ENCODE measurements at places on chromosomes 11 and 22.

DNA sequence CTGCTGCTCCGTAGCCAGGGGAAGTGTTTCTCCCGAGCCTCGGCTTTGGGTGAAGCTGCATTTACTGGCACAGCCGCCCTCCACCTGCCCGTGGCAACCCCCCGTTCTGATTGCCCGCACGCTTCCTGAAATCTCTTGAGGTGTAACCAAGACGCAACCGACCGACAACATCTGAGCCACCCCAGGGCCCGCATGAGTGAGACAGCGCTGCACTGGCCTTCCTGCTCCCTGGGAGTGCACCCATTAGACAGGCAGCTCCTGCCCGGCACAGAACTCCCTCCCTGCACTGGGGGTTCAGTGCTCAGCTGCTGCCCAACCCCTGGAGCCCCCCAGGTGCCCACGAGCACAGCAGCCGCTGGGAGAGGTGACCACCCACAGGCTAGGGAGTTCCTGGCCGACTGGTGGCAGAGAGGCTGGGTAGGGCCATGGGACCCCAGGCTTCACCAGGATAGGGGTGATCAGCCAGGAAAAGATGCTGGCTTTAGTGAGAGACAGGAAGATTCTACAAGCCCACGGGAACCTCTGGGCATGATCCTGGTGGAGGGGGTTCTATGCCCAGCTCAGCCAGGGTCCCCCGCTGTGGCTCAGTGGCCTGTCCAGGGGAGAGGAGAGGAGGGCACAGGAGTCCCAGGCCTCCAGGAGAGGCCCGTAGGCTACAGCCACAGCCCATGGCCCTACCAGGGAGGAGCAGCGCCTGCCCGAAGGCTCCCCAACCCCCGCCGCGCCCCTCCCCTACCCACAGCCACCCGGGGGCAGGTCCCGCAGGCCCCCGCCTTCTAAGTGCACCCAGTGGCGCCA is 14.6 kb downstream of the PLXNB2 start:
- DNase-seq, result no peak
- H3K27me3 ChIP-seq, result peaks cover 16% of the 10 kb centered on the region

- no peaks in the 10 kb centered on the region for H3K27me3 ChIP-seq
- no peak for DNase-seq
- peaks cover 77% of the 10 kb centered on the region for H3K36me3 ChIP-seq
- peaks cover 37% of the 10 kb centered on the region for H3K4me1 ChIP-seq
Observed at GRCh38 chr11:128519338-128519737, 68.0 kb downstream of the ETS1 start.

- no peaks in the 10 kb centered on the region for H3K4me1 ChIP-seq
- peak; percentile 22 for DNase-seq
- no peak overlapping the region for H3K27ac ChIP-seq
- H3K4me3 ChIP-seq, result no peak overlapping the region
- H3K27me3 ChIP-seq, result peaks cover 5% of the 10 kb centered on the region
Observed at GRCh38 chr11:69361466-69361865, 67.5 kb downstream of the MYEOV start.

DNA sequence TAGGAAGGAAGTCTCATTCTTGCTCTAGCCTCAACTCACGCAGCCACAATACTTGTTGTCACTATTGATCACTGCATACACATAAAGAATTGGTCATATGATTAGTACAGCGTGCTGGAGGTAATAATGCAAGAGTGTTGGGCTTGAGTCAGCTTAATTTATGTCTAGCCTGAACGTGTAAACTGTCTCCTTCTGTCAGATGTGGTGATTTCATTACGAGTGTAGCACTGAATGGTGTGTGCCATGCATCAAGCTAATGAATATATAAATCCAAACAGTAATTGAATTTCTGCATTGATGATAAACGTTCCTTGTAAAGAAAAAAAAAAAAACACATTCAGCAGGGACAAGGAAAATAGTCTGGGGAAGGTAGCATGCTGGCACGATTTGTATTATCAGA is 396.2 kb upstream of the RAG2 start:
- DNase-seq, result no peak
- no peaks in the 10 kb centered on the region for H3K27me3 ChIP-seq
- H3K4me1 ChIP-seq, result no peaks in the 10 kb centered on the region
- no peak overlapping the region for H3K4me3 ChIP-seq
- no peaks in the 10 kb centered on the region for H3K36me3 ChIP-seq
- H3K27ac ChIP-seq, result no peak overlapping the region

DNA sequence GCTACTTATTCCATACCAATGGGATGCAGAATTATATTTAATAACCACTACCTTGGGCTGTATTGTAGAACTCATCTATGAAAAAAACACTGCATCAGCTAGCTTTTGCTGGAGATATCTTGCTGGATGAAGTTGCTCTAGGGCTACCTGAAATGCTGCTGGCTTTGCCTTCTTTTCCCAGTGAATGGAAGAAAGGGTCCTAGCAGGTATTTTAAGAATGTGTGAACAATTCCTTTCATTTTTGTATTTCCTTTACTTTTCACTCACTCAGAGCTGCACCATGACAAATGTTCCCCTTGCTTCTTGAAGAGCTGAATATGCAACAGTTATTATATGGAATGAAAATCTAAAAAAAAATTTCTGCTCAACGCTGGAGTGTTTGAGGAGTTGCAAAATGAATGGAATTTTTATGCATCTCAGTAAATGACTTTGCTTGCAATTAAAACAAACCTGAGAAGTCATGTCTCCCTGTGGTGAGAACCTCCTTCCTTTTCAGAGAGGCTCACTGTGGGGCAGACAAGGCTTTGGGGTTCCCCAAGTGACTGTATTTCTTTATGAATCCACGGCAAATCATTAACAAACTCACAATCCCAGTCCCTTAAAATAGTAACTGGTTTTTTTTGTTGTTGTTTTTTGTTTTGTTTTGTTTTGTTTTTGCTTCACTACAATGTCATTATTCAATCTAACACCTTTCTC is 566.8 kb upstream of the KIRREL3 start:
- no peaks in the 10 kb centered on the region for H3K4me1 ChIP-seq
- H3K36me3 ChIP-seq, result no peaks in the 10 kb centered on the region
- H3K27ac ChIP-seq, result no peak overlapping the region
- H3K4me3 ChIP-seq, result no peak overlapping the region

- no peaks in the 10 kb centered on the region for H3K36me3 ChIP-seq
- H3K4me3 ChIP-seq, result no peak overlapping the region
- H3K4me1 ChIP-seq, result no peaks in the 10 kb centered on the region
- no peak overlapping the region for H3K27ac ChIP-seq
Observed at GRCh38 chr11:132632641-132633124, 899.6 kb downstream of the OPCML start.

GRCh38 chr11:116262370-116262769 is 510.4 kb downstream of the BUD13 start:
- no peak overlapping the region for H3K27ac ChIP-seq
- H3K4me3 ChIP-seq, result no peak overlapping the region
- H3K4me1 ChIP-seq, result no peaks in the 10 kb centered on the region

DNA sequence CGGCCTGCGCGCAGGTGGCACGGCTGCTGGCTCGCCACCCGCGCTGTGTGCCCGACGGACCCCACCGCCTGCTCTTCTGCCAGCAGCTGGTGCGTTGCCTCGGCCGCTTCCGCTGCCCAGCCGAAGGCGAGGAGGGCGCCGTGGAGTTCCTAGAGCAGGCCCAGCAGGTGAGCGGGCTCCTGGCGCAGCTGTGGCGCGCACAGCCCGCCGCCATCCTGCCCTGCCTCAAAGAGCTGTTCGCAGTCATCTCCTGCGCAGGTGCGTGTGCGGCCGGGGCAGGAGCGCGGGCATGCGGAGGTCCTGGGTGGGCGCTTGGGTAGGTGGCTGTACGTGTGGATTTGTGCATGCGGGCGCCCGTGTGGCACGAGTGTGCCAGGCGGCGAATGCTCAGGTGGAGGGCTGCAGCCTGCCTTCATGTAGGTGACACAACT is 8.0 kb downstream of the USP35 start:
- H3K4me3 ChIP-seq, result no peak overlapping the region
- peaks cover 18% of the 10 kb centered on the region for H3K4me1 ChIP-seq
- no peak for DNase-seq
- peaks cover 7% of the 10 kb centered on the region for H3K36me3 ChIP-seq

DNA sequence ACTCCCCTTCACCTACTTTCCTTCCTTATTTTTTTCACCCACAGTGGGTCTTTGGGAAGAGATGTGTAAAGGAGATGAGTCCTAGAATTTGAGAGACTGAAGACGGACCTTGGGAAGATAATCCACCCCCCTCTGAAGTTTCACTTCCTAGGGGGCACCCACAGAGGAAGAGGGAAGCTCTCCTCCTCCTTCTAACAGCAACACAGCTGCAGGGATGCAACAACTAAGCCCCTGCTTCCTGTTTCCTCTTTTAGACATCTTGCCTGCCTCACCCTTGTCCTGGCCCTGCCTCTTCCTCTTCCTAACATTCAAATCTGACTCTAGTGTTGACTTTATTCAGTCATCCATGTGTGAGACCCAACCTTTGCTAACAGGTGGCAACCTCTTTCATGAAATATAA is 424.6 kb downstream of the BUD13 start:
- H3K27ac ChIP-seq, result no peak overlapping the region
- peaks cover 2% of the 10 kb centered on the region for H3K4me1 ChIP-seq
- DNase-seq, result no peak

DNA sequence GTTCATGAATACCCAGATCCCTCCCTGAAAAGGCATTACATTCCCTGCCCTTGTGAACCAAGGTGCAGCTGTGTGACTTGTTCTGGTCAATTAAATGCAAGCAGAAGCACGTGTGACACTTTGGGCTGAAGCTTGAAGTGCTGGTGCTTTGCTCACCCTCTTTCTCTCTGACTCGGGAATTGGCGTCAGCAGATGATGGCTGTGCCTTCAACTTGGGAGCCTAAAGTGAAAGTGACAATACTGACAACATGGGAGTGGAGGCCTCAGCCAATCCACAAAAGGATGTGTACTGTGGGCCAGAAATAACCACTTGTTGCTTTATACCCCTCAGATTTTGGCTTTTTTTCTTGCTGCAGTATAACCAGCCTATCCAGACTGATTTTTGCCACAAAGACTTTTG is 148.3 kb upstream of the THY1 start:
- no peak overlapping the region for H3K4me3 ChIP-seq
- no peaks in the 10 kb centered on the region for H3K4me1 ChIP-seq
- no peaks in the 10 kb centered on the region for H3K36me3 ChIP-seq
- H3K27ac ChIP-seq, result no peak overlapping the region
- DNase-seq, result no peak

DNA sequence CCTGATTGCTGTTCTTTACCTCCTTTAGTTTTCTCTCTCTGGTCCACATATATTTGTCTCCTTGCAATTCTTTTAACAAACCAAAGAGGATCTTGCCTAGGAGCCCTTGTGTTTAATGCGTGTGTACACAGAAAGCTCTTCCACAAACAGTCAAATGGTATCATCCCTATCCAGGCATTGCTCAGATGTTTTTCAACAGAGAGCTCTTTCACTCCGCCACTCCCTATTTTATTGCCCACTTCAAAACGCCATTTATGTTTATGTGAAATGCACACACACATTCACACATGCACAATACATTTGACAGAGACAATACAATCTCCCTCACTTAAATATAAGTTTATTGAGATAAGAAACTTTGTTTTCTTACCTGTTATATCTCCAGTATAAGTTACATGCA is 4.7 kb downstream of the OR5AP2 start:
- DNase-seq, result no peak
- H3K4me1 ChIP-seq, result no peaks in the 10 kb centered on the region
- no peaks in the 10 kb centered on the region for H3K27me3 ChIP-seq
- no peak overlapping the region for H3K4me3 ChIP-seq
- H3K36me3 ChIP-seq, result no peaks in the 10 kb centered on the region
- H3K27ac ChIP-seq, result no peak overlapping the region

GRCh38 chr11:2092956-2093412 is 46.2 kb downstream of the IGF2 start:
- peak; percentile 53 for DNase-seq
- peaks cover 6% of the 10 kb centered on the region for H3K4me1 ChIP-seq
- no peak overlapping the region for H3K27ac ChIP-seq
- H3K27me3 ChIP-seq, result peaks cover 12% of the 10 kb centered on the region
- no peaks in the 10 kb centered on the region for H3K36me3 ChIP-seq

DNA sequence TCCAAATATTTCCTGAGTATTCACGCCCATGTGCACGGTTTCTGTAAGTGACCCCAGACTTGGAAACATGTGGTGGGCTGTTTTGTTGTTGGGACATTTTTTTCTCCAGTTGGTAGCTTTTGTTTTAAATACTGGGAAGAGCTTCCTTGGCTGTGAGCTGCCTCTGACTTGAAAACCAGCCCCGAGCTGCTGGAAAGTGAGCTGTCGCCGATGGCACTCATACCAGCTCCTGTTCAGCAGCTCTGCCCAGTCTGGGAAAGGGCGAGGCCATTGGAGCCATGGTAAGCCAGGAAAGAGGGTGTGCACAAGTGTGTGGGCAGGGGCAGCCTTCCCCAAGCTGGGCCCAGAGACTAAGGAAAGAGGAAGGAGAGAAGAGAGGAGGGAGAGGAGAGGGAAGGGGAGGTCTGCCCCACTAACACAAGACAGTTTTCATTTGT is 3.2 kb upstream of the FLI1 start:
- peaks cover 32% of the 10 kb centered on the region for H3K4me1 ChIP-seq
- no peak overlapping the region for H3K4me3 ChIP-seq

GRCh38 chr11:33290319-33290718 is 33.1 kb downstream of the HIPK3 start:
- no peaks in the 10 kb centered on the region for H3K4me1 ChIP-seq
- no peak for DNase-seq
- no peak overlapping the region for H3K4me3 ChIP-seq

DNA sequence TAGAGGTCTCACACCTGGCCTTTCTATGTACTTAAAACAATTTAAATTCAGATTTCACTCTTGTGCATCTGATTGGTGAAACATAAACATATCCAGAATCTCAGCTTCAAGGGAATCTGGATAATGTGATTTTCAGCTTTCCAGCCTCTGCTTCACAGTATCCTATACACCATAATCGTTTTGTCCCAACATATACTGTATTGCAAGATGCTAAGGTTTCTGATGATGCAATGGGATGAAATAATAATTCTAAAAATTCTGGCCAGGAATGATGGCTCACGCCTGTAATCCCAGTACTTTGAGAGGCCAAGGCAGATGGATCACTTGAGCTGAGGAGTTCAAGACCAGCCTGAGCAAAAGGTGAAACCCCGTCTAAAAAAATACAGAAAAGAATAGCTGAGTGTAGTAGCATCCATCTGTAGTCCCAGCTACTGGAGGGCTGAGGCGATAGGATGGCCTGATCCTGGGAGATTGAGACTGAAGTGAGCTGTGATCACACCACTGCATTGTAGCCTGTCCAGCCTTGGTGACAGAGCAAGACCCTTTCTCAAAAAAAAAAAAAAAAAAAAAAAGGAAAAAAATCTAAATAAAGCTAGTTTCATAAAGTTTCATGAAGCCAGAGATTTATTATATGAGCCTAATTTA is 41.0 kb upstream of the CTSC start:
- H3K27me3 ChIP-seq, result no peaks in the 10 kb centered on the region
- DNase-seq, result no peak
- no peak overlapping the region for H3K27ac ChIP-seq
- no peak overlapping the region for H3K4me3 ChIP-seq
- H3K4me1 ChIP-seq, result peaks cover 18% of the 10 kb centered on the region
- H3K36me3 ChIP-seq, result peaks cover 20% of the 10 kb centered on the region

- no peak overlapping the region for H3K27ac ChIP-seq
- peaks cover 10% of the 10 kb centered on the region for H3K4me1 ChIP-seq
- H3K4me3 ChIP-seq, result peak overlapping the region; percentile 7
Observed at GRCh38 chr22:33919391-33920196, 682 bp downstream of the LARGE1 start.

- H3K27me3 ChIP-seq, result no peaks in the 10 kb centered on the region
- no peak overlapping the region for H3K27ac ChIP-seq
- H3K4me3 ChIP-seq, result no peak overlapping the region
Observed at GRCh38 chr22:26712158-26712557, 54.8 kb downstream of the MIAT start.

Data from activated CD8-positive, alpha-beta memory T cell treated with anti-CD3 and anti-CD28 coated beads, Interleukin-2, amount 10 ng/mL, durations not matched to agents 7 days and 5 days (primary cell).